ENCODE measurements at places on chromosomes 11 and 22.

- no peak for DNase-seq
These were observed 31.5 kb upstream of the KRTAP5-7 start for GRCh38 chr11:71495286-71496230.

- no peak for DNase-seq
These were observed 245.6 kb downstream of the BLID start for GRCh38 chr11:121870206-121871045.

DNA sequence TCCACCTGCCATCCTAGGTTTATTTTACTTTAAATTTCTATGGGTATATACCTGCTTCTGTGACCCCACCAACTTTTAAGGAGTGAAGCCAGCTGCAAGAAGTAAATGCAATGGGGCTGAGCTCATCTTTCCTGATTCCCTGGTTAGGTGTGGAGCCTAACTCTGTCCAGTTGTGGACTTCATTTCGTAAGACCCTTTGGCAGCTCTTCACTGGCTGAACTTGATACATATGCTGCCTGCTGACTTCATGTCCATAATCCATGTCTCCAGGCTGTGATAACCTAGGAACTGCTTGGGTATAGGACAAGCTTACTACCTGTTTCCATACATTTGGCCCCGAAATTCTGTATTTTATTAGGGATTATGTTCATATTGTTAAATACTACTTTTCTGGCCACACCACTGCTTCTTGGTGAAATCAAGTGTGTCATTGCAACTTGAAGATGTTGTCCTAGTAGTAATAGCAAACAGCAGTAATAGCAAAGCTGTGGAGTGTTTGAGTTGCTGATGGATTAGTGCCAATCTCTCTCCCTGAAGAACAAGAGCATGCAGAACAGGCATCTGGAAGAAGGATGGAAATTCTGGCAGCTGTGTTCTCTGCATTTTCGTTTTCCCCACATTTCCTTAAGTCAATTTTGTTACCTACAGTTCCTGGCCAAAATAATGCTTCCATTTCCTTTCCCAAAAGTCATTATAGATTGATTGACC, 31.2 kb downstream of the LDLRAD3 start:
- no peak for DNase-seq

DNA sequence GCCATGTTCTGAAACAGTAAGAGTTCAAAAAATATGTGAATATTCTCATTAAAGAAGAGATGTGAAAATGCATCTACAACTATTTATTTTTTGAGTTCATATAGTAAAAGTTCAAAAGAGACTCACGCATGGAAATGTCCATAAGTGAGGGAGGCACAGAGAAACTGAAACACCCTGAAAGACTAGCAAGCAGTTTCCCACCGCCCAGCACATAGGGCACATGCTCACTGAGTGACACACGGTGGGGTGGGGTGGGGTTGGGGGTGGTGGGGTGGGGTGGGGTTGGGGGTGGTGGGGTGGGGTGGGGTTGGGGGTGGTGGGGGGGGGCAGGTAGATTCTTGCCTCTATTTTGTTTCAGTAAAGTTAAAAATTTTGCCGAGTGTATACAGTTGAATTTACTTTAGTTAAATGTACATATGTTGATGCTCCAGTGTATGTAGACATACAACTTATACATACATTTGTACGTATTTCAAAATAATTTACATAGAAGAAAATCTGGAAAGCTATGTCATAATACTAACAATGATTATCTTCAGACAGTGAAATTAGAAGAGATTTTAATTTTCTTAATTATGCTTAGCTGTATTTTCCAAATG, 6.3 kb downstream of the CCDC34 start:
- no peak for DNase-seq

DNA sequence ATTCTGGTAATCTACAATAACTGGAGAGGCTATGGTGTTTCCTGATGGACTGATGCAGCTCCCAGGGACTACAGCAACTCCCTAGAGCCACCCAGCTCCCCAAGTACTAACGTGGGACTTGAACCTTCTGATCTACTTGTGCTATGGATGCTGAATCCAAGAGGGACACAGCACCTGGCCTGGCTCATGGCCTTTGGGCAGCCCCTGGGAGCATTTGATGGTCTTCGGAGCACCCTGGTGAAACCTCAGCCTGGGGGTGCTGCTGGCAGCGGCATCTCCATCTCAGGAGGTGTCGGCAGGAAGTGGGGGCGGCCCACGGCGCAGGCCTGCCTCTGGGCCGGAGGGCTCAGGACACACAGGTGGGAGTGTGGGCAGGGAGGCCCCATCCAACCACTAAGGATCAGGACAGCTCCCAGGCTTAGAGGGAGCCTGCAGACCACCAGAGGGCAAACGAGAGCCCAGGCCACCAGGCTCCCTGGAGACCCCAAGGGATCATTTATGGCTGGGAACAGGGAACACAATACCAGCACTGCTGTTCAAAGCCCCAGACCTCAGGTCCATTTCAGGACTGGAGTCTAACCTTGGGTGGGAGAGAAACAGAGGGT, 8.7 kb downstream of the EHD1 start:
- DNase-seq = no peak

- DNase-seq = no peak
These were observed 141.6 kb downstream of the EFCAB6 start for GRCh38 chr22:43670513-43670912.

DNA sequence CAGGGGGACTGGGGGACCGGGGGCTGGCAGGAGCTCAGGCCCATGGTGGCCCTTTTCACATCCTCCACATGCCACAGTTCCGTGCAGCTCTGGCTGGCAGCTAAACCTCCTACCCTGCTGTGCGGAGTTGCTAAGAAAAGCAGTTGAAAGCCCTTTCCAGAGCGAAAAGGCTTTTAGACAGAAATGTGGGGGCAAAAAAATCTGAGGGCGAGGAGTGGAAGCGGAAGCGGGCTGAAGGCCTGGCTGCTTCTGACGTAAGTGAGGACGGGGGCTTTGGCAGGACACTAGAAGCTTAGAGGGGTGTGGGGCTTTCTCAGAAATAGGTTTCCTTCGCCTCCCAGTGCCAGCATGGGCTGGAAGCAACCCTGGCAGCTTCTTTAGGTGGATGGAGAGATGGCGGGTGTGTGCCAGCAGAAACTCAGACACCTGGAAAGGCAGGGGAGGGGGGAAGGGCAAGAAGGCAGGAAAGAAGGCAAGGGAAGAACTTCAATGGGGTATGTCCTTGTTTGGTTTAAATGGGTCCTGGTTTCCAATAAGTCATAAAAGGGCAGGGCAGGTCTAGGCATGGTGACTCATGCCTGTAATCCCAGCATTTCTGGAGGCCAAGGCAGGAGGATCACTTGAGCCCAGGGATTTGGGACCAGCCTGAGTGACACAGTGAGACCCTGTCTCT, 11.2 kb upstream of the DGKZ start:
- DNase-seq = no peak

GRCh38 chr11:128731041-128731663, 37.3 kb downstream of the FLI1 start:
- DNase-seq = no peak

DNA sequence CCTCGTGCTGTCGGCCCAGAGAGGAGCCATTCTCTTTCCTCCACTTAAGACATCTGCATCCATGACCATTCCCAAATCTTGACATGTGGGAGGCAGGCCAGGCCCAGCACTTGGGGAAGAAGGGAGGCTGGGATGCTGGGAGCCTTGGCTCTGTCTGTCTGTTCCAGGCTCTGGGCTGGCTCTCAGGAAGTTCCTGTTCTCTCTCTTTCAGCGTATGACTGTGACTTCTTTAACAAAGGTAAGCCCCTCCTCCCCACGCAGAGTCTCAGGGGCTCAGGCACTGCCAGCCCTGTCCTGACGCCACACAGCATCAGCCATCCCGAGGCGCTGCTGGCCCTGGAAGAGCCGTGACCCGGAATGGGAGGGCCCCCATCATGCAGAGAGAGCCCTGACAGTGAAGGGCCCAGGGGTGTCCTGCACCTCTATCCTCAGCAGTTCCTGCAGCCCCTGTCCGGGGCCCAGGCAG, 52.4 kb downstream of the OTOG start:
- DNase-seq = no peak

- DNase-seq = no peak
These were observed 1.9 kb downstream of the RNF121 start for GRCh38 chr11:71930556-71931244.

- DNase-seq = no peak
These were observed 23.3 kb downstream of the RFPL3 start for GRCh38 chr22:32380991-32381390.

- DNase-seq = no peak
These were observed 8.4 kb downstream of the KCTD17 start for GRCh38 chr22:37059876-37060449.

DNA sequence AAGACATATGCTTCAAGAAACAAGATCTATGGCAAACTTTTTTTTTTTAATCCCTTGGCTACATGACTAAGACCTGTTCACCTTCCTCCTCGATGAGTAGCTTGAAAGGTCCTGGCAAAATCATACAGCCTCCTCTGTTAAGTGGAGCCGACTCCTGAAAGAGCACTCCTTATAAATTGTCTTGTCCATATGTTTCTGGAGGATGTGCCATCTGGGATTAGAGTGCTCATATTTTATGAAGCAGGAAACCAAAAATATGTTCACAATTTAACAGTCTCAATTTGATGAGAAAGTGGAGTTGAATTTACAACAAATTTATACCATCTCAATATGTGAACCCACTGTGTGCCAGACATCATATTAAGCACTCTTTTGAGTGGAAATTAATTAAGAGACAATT, 912.1 kb upstream of the FAT3 start:
- no peak for DNase-seq

- no peak for DNase-seq
These were observed 25.0 kb upstream of the SYN3 start for GRCh38 chr22:33083212-33083611.

DNA sequence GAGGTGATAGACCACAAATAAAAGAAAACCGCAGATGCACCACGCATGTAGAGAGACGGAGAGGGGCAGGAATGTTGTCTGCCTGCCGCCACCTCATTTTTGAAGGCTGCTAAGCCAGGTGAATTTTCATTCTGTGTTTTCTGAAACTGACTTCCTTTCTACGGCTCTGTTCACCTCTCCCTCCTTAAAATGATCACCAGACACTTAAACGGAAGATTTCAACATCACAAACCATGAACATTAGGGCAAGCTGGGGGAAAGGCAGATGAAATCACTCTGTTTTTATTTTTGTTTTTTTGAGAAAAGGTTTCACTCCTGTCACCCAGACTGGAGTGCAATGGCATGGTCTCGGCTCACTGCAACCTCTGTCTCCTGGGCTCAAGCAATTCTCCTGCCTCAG, 232.4 kb downstream of the MIAT start:
- DNase-seq = no peak

DNA sequence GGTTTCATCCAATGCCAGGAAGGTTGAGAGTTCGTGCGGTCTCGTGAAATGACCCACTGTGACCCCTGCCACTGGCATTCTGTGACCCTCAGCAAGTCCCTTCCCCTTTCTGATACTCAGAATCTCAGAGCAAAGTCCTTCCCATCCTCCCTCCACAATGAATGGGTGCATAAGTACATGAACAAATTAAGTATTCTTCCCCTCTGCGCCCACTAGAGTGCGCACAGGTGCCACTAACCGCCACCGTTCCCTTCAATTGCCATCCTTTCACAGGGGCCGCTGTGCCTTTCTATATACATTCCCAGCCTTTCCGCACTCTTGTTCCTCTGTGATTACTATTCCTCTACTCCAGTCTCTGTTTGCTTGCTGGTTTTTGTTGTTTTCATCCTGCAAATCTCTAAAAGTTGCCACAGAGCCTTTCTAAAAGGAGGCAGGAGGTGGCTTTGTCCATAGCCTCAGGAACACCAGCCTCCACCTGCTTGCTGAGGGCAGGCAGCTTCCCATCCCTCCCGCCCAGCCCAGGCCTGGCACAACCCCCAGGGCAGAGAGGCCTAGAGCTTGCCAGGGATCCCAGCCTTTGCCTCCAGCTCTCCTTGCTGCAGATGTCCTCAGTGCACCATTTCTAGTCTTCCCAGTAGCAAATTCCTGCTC, 6.7 kb upstream of the AP1B1 start:
- DNase-seq = peak; percentile 35

- no peak for DNase-seq
These were observed 31.0 kb downstream of the CCDC34 start for GRCh38 chr11:27331981-27332380.

DNA sequence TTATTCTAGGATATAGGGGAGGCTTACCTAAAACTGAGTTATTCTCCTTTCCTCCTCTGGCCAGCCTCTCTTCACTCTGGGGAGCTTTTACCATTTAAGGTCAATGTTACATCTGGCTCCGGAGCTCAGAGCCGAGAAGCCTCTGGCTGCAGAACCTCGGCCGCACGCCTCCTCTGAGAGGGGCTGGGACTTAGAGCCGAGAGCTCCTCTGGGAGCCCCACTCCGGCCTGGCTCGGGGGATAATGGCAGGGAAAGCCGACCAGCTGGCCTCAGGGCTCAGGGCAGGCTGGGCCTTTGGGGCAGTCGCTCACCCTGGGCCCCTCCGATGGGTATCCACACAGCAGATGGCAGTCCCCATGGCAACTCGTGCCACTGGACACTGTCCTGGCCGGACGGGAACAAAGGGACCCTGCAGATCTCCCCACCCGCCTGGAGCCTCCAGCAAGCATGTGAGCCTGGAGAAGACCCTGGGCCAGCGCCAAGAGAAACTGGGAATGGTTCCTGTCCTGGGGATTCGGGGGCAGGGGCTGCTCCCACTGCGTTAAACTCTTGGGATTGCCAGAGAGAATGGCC, at the start of gene IRAG1:
Gene IRAG1, minus strand, starts transcription at position 247 of the 573 bp plus-strand sequence. Its CDS starts 153 bp downstream, at position 94.
- DNase-seq = no peak

DNA sequence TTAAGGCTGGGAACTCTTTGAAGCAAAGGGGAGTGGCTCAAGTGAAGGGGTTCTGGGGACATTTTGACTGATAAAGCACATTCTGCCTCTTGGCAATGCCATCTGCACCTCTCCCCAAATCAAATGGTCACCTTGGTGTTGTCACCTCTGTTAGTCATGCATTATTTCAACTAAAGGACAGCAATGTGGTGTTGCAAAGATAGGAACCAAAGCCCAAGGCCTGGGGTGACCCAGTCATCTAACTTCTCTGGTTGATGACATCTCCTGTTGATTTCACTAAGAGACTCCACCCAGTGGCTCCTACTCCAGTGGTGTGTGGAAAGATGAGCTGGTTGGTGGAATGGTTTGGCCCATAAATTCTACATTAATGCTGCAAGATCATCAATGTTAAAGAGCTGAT, 7.8 kb upstream of the MS4A1 start:
- DNase-seq = no peak

- DNase-seq = no peak
These were observed 123.4 kb downstream of the C11orf91 start for GRCh38 chr11:33577204-33577603.

- DNase-seq = no peak
These were observed 11.2 kb upstream of the PIK3C2A start for GRCh38 chr11:17219016-17219415.

GRCh38 chr11:17876827-17877226, 136.0 kb downstream of the SERGEF start:
- DNase-seq = no peak

GRCh38 chr22:49618677-49618953, 209.1 kb downstream of the BRD1 start:
- no peak for DNase-seq

DNA sequence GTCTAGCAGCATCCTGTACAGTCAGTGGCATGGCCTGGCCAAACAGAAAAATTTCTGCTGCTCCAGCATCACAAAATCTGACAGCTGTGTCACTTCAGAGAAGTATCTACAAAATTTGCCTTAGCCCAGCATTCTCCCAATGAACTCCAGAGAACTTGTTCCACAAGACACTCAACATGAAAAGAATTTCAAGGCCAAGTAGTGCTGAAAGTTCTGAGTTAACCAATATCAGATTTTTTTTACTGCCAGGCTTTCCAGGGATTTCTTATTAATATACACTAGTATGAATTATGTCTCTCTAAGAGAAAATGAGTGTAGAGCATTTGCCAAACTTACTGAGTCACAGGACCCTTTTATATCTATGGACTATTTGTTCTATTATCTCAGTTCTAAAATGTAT, 68.8 kb downstream of the OR5AK2 start:
- no peak for DNase-seq

- peak; percentile 70 for DNase-seq
These were observed 16.2 kb downstream of the EIF4G2 start for GRCh38 chr11:10792385-10793068.
